Activated CD4-positive, alpha-beta T cell treated with anti-CD3 and anti-CD28 coated beads for 1 hour (primary cell): ENCODE measurements at places on chromosomes 6 and 20.

DNA sequence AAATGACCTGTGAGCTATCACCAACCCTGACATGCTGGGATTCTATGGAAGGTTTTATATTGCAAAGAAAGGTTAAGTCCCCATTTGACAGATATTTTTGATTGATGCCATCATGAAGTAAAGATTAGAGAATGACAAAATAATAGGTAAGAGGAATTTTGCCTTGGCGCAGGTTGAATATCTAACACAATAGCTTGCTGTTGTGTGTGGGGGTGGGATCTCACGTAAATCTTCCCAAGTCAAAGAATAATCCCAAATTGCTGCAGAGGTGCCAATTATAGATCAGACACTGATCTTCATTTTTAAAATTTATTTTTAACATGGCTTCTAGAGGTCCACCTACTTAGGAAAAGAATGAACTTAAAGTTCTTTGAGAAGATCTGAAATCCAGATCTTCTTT is 135.5 kb downstream of the FIG4 start:
- DNase-seq = no peak

- DNase-seq = no peak
Observed at GRCh38 chr6:31559606-31559957, 12.2 kb downstream of the NFKBIL1 start.

DNA sequence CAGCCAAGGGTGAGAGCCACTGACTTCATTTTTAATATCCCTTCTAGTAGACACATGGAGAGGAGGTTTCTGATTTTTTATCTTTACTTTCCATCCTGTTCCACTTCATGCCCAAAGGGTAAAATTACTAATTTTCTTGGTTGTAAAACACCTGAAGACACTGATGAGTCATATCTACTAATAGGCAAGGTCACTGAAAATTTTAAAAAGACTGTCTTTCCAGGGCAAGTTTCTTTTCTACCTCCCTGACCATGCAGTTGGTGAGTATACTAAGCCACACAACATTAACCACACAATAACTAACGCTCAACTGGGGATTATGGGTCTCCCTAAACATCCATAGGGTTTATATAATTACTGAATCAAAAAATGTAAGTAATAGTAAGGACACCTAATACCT is 109.6 kb downstream of the KIF6 start:
- no peak for DNase-seq

- DNase-seq = no peak
Observed at GRCh38 chr6:96900873-96901272, 3.2 kb upstream of the NDUFAF4 start.

DNA sequence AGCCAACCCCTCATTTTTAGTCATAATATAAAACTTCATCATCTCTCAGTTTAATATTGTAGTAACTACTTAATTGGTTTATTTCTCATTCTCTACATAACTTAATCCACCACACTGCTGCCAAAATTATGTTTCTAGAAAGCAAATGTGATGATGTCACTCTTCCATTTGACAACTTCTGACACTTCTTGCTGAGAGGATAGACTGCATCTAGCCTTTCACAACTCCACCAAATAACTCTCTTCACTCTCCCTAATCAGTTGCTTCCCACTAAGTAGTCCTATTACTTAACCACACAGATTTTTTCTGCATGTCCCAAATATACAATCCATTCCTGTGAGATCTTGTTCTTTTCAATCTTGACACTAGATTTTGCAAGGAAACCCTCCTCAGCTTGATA is 951.3 kb downstream of the EPHA7 start:
- DNase-seq = no peak
